Activated CD4-positive, alpha-beta T cell treated with anti-CD3 and anti-CD28 coated beads for 36 hours (primary cell): ENCODE measurements at places on chromosomes 7 and 10. TPM values are rescaled to one million over a fixed set of nuclear protein-coding genes. Genes with fewer than 3 reads are reported as not detected.

Gene TSPAN13
- 0.47 TPM for total RNA-seq

Gene AUTS2
- 3.0 TPM for total RNA-seq

Gene CLDN15
- 17.2 TPM for total RNA-seq

Gene SLC16A12
- not detected for total RNA-seq

Gene HOGA1
- not detected for total RNA-seq

Gene MSMB
- not detected for total RNA-seq

Gene CHST3
- 0.47 TPM for total RNA-seq

Gene GNGT1
- total RNA-seq: not detected

Gene LIPF
- total RNA-seq: not detected

Gene GLI3
- 0.18 TPM for total RNA-seq
